ENCODE measurements at places on chromosomes 3 and 15. TPM values are rescaled to one million over a fixed set of nuclear protein-coding genes. Genes with fewer than 3 reads are reported as not detected.

The MB21D2 gene
- 8.2 TPM for total RNA-seq

The MKRN3 gene
- total RNA-seq: not detected

The SGO1 gene
- 5.0 TPM for total RNA-seq

The OSBPL10 gene
- total RNA-seq: 44.1 TPM

The UBE3A gene
- total RNA-seq: 75.9 TPM

The GP9 gene
- total RNA-seq: not detected

The PP2D1 gene
- total RNA-seq: not detected

DNA sequence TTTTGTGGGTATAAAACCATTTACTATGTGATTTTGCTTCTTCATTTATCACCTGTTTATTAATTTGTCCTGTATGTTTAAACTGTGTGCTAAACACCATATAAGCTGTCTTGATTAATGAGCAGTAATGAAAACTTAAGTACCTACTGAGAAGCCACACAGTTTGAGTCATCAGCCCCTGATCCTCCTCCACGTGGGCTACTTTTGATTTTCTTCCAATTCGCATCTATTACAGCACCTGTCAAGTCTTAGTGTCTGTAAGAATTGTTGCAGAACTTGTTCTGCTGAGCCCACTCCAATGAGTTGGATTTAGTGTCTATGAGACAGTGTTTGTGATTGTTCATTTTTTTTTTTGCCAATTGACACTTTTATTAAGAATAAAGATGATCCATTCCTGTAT, 16.8 kb downstream of the EPHA6 start:
- DNase-seq: no peak

DNA sequence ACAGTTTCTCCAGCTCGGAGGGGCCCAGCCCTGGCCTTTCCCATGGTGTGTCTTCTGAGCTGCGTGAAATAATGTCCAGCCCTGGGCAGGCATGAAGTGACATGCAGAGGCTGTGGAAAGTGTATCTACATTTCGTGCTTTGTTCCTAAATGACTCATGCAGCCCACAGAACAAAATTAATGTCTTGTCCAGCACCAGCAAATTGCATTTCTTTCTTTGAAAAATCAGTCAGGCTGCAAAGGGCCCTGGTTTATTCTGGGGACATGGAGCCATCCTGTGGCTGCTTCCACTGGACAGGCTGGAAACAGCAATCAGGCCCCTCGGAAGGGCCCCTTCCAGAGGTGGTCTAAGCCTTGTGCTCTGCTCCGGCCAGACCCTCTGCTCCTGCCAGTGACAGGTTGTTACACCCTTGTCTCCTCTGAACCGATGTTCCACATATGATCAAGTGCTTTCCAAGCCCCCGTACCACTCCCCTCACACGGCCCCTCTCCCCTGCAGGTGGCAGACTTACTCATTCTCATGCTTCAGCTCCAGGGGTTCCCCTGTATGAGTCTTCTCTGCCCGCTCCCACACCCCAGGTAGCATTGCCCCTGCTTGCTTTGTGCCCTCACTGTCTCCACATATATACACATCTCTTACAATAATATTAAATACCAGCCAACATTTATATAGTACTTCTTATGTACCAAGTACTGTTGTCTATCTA, 33.7 kb downstream of the CRYGS start:
- no peak for DNase-seq

DNA sequence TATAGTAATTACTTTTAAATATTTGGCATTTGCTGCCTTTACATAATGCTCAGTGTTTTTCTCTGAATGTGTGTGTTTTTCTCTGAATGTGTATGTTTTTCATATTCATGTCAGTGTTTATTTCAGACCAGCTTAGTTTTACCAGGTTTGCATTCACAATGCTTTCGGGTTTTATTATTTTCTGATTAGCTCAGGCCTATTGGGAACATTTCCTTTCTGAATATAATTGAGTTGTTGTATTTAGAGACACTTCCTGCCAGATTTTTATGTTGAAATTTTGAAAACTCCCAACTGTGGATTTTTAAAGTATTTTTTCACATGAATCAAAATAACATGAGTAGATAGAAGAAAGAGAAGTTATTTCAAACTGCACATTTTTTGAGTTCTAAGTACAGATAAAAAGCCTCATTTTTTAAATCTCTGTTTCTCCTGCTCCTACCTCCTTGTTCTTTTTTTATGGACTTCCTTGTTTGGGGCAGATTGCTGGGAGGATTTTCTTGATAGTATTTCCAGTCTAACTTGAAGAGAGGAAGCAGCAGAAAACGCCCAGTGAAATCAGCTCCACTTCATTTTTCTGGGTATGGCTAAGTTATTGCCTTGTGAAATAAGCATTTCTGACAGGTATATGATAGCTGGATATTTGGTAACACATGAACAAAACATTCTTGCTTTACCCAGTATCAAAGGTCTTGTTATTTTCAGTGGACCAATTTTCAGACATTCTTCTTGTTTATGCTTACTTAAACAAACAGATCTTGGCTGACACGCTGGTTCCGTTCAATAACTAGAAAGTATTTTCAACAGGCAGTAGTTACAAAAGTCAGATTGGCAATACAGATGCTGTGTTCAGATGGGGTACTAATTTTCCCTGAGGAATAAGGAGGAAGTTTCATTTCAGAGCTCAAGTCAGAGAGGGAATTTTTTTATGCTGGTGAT, 70.7 kb downstream of the RIOX2 start:
- no peak for DNase-seq

GRCh38 chr15:58489289-58490085, 57.7 kb downstream of the LIPC start:
- DNase-seq: no peak

GRCh38 chr15:25470230-25470629, 31.4 kb upstream of the UBE3A start:
- no peak for DNase-seq

GRCh38 chr3:81545572-81545971, 215.9 kb downstream of the GBE1 start:
- no peak for DNase-seq

DNA sequence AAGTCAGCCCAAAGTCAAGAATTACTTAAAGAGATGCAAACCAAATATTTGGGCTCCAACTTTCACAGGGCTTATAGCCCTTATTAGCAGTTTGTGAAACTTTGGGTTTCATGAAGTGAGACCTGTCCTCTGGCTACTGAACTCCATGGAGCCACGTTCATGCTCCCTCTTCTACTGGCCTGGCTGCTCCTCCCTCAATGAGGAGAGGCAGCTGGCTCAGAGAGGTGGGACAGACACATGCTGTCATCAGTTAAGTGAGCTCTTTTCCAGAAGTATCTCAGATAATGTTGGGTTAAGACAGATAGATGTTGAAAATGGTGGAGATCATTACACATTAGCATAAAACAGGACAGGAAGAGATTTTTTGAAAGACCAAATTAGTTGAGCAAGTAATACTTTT, 19.4 kb downstream of the MRPS25 start:
- DNase-seq: no peak

- DNase-seq: no peak
Measured at GRCh38 chr3:10232137-10232536, 16.1 kb upstream of the TATDN2 start.

GRCh38 chr15:87416591-87417257, 839.8 kb downstream of the NTRK3 start:
- DNase-seq: no peak

GRCh38 chr15:75352186-75353080, 5.6 kb downstream of the NEIL1 start:
- peak; percentile 73 for DNase-seq

- DNase-seq: no peak
Measured at GRCh38 chr3:37862219-37862902, 681 bp downstream of the CTDSPL start.

- DNase-seq: no peak
Measured at GRCh38 chr15:33460166-33460805, 149.5 kb downstream of the RYR3 start.

GRCh38 chr15:66452971-66453580, 44.5 kb downstream of the SNAPC5 start:
- no peak for DNase-seq

DNA sequence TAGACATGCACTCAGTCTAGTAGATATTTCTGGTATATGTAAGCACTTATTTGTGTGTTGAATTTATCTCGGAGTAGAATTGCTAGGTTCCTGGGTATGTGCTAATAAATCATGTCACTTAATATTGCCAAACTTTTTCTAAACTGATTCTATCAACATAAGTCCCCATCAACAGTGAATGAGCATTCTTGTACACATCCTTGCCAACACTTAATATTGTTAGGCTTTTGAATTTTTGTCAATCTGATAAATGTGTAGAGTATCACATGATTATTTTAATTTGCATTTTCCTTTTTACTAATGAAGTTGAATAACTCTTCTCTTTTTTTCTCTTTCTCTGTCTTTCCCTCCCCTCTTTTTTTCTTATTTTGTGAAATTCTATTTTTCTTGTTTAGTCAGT, 33.3 kb upstream of the CEMIP start:
- no peak for DNase-seq

DNA sequence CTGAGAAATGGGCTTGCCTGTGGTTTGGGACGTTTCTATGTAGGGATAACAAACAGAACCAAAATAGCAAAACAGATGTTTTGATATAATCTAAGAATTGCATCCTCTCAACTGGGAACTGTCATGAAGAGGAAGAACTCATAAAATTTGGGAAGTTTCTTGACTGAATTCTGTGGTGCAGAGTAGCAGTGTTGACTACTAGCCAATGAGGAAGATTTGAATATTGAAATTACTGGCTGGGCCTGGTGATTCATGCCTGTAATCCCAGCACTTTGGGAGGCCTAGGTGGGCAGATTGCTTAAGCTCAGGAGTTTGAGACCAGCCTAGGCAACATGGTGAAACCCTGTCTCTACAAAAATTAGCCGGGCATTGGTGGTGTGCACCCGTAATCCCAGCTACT, 42.2 kb downstream of the ZNF609 start:
- no peak for DNase-seq

DNA sequence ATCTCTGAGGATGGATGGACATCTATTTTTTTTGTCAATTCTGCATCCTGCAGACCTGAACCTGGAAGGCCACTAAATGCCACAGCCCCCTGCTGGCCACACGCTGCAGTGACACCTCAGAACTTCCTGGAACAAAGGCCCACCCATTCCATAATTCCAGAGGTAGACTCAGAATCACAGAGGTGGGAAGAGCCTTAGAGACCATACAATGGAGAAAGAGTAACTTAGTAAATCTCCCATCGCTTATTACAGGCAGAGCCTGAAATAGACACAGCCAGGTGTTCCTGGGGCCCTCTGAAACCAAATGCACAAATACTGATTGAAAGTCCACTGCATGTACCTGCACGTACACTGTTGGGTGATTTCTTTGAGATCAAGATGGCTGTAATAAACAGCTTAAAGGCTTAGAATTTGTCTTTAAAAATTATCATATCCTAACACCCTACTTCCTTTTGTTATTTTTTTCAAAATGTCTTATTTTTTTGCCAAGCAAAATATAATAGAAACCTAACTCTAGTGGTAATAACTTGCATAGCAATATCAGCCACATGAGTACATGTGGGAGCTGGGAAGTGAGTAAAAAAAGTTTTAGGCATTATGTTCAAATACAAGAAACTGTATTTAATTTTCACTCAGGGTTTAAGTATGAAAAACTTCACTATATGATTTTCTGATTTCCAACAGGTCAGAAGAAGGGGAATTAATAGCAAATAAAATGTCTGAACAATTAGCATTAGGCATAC, 62.7 kb downstream of the EOMES start:
- no peak for DNase-seq

- no peak for DNase-seq
Measured at GRCh38 chr3:144643771-144644198, 672.2 kb downstream of the DIPK2A start.

DNA sequence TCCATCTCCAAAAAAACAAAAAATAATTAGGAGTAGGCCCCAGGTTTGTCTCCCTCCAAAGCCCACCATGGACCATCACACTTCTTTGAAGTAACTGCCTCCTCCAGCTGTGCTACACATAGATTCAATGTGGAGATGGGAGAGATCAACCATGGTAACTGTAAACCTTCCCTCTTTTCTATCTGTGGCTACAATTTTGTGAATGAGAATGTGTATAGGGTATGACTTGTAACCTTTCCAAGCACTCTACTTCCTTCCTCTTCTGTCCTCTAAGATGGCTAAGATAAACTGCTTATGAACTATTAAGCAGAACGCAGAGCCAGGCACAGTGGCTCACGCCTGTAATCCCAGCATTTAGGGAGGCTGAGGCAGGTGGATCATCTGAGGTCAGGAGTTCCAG, 55.5 kb upstream of the ATP11B start:
- DNase-seq: no peak
